ENCODE measurements at places on chromosomes 7 and 10. TPM values are rescaled to one million over a fixed set of nuclear protein-coding genes. Genes with fewer than 3 reads are reported as not detected.

LRGUK gene
- total RNA-seq, result 1.2 TPM

DNA sequence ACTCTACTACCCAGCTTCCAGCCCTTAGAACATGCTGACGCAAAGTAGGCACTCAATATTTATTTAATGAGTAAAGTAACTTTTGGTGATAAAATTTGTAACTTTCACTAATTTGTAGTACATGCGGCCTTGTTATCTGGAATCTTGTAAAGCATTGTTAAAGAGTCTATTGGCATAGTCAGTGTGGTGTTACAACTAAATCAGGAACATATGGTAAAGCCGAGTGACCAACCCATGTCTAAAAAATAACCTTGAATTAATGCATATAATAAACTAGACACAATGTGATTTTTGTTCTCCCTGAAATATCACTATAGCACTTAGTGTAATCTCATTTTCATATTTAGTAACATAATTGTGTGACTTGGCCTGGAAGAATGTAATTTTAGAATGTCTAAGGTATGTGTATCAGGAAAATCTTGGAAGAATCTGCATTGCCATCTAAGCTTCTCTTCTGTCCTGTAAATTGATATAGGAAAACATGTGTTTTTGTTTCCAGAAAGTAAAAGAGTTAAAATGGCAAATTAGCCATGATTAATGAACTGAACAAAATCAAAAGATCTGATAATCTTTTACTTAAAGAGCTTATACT, 256.7 kb upstream of the GNAI1 start:
- DNase-seq, result no peak

GBF1 gene
- total RNA-seq, result 31.8 TPM

DNA sequence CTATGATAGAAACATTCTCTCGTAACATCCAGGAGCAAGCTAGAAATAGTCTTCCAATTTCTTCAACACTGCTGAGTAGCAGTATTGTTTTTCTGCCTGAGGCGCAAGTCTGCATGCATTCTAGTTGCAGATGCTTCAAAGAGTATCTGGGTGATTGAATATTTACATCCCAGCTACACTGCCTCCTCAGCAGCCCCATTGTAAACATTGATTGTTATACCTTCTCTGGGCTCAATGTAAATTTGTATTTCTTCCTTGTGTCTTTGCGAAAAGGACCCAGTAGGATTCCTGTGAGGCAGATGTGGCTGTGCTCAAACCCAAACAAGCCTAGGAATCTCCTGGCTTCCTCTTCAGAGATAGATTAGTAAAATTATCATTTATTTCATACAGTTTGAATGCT, 320.7 kb downstream of the CDC14C start:
- no peak for DNase-seq

- no peak for DNase-seq
These were observed 12.2 kb upstream of the FAM20C start for GRCh38 chr7:179948-180694.

PLXNA4 gene
- 37.1 TPM for total RNA-seq

GRCh38 chr10:111335826-111336225, 259.0 kb downstream of the ADRA2A start:
- no peak for DNase-seq

DNA sequence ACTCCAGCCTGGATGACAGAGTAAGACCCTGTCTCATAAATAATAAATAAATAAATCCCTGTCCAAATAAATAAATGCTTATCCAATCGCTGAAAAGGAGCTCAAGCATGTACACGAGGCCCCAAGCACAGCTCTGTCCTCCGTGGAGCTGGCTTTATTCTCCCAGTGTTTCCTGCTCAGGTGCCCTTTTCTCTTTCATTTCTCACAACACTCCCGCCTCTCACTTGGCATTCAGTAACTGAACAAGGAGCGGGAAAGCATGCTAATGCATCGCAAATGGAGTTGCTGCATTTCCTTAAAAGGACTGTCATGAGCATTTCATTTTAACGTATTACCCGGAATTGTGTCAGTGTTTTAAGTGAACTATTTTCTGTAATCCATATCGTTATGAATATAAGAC, 210.9 kb upstream of the C7orf33 start:
- no peak for DNase-seq

GRCh38 chr10:109937460-109938065, 14.3 kb upstream of the XPNPEP1 start:
- no peak for DNase-seq

DNA sequence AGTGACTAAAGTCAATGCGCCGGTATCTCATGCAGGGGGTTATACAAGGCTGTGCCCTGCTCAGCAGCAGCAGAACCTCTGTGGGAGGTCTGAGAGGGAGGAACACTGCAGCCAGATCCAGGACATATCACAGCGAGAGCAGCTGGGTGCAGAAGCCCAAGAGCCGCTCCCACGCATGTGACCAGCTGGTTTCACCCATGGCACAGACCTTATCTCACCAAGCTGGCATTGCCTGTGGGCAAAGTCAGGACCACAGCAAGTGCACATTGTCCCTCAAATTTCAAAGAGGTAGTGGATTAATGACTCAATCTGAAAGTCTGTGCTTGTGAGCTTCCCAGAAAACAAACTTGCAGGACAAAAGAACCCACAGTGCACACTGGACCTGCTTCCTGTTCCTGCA, 31.6 kb upstream of the AKR1C1 start:
- DNase-seq, result no peak

GRCh38 chr10:33326933-33327332, 7.5 kb downstream of the NRP1 start:
- no peak for DNase-seq

DNA sequence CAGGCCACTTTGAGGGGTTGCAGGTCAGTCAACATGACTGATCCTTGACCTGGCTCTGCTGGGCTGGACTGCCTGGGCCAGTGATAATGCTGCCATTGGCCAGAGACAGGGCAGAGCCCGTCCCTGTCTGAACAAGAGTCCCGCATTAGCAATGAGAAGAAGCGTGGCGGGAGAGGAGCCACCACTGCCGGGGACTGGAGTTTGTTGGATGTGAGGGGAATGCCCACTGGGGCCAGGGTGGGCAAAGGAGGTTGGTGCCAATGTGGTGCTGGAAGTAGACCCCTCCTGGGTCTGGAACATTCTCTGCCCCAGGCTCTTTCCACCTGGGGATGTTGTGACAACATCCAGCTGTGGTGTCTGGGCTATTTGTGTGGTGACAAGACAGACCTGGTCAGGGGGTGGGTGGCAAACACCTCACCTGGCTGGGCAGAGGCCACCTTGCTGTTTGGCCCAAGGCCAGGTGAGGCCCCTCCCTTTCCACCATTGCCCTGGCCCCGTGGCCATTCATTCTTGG, 7.6 kb downstream of the SAP25 start:
- no peak for DNase-seq

DNA sequence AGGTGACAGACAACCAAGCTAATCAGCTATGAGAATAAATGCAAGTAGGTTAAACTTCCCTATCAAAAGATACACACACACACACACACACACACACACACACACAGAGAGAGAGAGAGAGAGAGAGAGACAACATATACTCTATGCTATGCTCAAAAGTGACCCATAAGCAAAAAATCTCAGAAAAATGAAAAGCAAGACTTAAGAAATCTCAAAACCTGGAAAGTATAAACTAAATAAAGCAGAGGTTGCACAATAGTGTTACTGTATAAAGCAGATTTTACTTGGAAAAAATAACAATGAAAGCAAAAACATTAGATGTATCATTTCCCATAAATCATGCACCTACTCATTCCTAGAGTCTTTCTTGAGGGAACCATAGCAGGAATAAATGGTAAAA, 221.5 kb downstream of the INHBA start:
- DNase-seq, result no peak

GRCh38 chr10:125629758-125630376, 53.1 kb downstream of the TEX36 start:
- no peak for DNase-seq

GRCh38 chr7:135697276-135698049, 30.5 kb downstream of the SLC13A4 start:
- no peak for DNase-seq

CUL1 gene
- total RNA-seq, result 57.1 TPM

NCF1 gene
- 1.6 TPM for total RNA-seq

HOXA3 gene
- 4.0 TPM for total RNA-seq

- DNase-seq, result no peak
These were observed 17.6 kb downstream of the NRBF2 start for GRCh38 chr10:63150745-63151144.

GRCh38 chr10:79026341-79026761, 42.4 kb upstream of the ZMIZ1 start:
- DNase-seq, result no peak

GRCh38 chr7:256981-257646, 32.9 kb upstream of the FOXL3 start:
- no peak for DNase-seq

DNA sequence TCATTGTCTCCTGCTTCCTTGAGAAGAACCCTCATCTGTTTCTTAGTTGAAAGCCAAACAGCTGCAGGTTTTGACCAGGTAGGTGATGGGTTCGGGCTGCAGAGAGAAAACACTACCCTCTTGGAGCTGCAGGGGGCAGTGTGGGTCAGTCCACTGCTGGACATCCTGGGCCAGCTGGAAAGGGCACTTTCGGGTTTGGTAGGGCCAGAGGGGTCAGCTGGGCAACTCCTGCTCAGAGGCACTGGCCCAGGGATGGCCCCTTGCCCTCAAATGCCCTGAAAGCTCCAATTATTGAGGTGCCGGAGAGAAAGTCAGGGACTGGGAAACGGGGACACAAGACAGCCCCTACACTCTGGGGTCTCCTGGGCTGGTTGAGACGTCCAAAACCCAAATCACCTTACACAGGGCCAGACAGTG, 90.7 kb downstream of the MKI67 start:
- DNase-seq, result peak; percentile 41

DNA sequence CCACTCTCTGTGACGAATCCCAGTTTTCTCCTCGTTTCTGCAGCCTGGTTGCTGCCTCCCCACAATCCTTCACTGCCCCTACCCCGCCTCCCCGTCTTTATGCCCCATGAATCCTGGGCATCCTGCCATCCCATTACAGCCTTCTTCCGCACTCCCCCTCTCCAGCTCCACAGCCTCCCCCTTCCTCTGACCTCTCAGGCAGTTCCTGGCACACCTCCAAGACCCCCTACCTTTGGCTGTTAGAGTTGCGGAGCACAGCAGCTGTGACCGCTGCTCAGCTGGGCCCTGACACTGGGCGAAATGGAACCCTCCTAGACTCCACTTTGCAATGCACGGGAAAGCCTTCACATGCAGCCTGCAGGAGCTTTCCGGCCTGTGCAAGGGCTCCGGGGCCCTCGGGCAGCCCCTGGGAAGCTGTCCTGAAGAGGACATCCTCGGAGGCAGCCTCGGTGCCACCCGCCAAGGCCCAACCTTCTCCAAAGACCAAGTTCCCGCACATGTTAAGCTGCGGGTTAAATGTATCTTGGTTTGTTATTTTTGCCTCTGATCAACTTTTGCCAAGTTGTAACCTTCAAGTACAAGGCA, 400.7 kb upstream of the MKI67 start:
- no peak for DNase-seq

- DNase-seq, result no peak
These were observed 131.7 kb downstream of the SLC16A9 start for GRCh38 chr10:59577984-59578383.

DNA sequence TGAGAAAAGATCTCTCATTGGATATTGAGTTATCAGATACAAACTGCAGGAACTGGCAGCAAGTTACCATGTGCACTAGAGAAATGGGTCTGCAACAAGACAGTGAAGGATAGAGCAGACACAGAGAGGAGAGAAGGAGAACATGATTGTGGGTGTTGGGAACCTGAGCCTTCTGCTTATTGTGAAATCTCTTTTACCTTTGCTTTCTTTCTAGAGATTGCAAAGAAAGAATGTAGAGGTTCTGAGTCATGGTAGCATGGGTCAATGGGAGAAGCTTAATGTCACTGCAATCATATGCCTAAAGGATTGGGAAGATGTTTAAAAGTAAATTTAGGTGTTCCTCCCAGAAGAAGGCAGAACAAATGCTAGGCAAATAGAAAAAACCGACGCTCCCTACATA, 821.4 kb downstream of the CCSER2 start:
- no peak for DNase-seq

TEX36 gene
- not detected for total RNA-seq

GRCh38 chr10:14247377-14248116, 83.2 kb downstream of the FRMD4A start:
- DNase-seq, result no peak

DNA sequence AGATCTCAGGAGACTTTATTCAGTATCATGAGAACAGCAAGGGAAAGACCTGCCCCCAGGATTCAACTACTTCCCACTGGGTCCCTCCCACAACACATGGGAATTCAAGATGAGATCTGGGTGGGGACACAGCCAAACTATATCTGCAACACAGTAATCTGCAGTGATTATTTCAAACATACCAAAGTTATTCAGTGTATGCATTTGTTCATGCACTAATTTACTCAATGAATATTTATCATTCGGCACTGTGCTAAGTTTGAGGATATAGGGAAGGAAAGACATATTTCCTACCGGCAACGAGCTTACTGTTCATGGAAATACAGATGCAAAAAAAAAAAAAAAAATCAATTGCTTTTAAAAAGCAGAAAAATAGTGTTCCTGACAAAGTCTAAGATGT, 91.6 kb upstream of the IMMP2L start:
- DNase-seq, result no peak

Data from omental fat pad (tissue), 4 donors.